ENCODE measurements at places on chromosomes 12 and 14.

- DNase-seq, result no peak
Measured at GRCh38 chr12:114799574-114800487, 115.9 kb upstream of the TBX3 start.

DNA sequence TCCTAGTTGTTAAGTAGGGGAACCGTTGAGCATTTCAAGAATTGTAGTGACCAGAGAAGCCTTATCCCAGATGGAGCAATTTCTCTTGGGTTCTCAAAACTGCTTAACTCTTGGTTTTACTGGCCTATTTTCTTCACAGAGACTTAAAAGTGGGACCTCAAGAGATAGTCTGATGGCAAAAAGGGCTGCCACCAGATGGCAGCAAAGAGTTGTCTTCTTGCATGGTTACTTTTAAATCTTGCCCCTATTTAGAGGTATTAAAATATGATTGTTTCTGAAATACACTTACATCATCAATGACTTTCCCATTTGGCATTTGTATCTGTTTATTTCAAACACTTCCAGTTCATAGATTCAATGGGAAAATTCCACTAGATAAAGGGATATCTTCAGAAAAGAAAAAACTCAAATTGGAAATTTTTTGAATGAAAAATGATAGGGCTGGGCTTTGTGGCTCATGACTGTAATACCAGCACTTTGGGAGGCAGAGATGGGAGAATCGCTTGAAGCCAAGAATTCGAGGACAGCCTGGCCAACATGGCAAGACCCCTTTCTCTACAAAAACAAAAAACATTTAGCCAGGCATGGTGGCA lies 69.9 kb upstream of the CNTN1 start:
- peak; percentile 42 for DNase-seq

GRCh38 chr14:100541621-100542560 lies 45.3 kb downstream of the BEGAIN start:
- DNase-seq, result no peak

DNA sequence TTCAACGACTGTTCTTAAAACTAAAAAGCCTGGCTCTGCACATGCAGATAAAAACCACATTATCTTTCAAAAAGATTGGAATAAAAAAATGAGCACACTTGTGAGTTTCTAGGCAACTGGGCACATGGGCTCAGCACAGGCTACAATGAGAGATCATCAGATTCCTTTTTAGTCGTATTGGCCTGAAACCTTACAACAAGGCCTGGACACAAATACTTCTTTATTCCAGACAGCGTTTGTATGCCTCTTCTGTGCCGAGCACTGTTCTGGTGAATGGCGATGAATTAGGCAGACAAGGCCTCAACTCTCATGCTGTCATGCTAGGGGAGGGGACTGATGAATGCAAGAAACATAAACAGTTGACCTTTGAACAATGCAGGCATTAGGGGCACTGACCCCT lies 463.0 kb downstream of the AACS start:
- DNase-seq, result no peak

DNA sequence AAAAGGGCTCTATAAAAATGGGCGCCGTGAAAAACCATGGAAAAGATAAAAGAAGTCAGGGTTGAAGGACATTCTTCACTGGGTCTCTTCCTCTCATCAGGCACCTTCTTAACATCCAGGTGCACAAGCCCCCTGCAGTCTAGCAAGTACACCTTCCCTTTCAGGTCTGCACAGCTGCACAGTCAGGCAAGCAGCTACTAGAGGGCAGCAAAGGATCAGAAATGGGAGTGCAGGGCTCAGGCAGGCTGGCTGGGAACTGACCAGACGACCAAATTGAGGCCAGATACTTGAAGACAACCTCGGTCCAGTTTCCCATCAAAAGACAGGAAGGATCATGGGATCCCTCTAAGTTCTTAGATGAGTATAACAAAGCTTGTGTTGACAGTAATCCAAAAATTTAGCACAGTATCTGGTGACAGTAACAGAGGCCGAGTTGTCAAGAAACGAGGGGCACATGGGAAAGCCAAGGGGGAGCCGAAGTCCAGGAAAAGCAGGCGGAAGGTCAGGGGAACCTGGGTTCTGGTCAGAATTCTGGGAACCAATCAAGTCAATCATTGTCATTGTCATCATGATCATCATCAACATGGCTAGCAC lies 10.1 kb upstream of the GRIP1 start:
- peak; percentile 62 for DNase-seq

- DNase-seq, result no peak
Measured at GRCh38 chr12:104624529-104624928, 167.8 kb downstream of the CHST11 start.

DNA sequence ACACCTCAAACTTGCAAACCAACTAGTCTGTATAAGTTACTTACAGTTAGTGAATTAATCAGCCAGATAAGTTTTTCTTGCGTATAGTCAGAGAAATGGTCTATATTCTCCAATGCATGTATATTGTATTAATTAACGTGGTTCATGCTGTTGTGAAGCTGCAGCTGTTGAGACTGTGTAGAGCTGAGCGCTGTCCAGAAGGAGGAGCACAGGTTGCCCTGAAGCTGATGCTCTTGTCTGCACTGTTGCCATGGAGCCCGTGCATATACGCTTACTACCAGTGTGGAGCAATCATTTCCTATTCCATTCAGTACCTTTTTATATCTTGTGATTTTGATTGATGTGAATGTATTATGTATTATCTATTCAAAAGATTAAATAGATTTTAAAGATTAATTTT lies 74.3 kb upstream of the ARID2 start:
- no peak for DNase-seq

- no peak for DNase-seq
Measured at GRCh38 chr12:117151403-117152031, 38.8 kb downstream of the FBXO21 start.

DNA sequence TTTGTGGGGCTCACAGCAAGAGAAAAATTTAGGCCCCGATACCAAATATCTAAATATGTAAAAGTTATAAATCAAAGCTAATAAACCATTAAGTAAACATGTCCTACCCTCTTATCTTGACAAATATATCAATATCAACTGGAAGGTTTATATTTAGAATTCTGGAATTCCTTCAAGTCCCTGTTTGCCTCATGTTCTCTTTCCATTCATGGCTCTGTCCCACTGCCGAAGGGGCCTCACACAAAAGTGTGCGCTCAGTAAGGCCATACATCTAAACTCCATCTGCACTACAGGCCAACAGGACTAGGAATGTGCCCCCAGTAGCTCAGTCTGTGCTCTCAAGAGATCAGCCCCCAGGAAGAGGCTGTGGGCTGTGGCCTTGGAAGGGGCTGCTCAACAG lies 10.6 kb upstream of the ATP5MC2 start:
- no peak for DNase-seq

- DNase-seq, result no peak
Measured at GRCh38 chr14:61064210-61064609, 83.2 kb downstream of the SLC38A6 start.

DNA sequence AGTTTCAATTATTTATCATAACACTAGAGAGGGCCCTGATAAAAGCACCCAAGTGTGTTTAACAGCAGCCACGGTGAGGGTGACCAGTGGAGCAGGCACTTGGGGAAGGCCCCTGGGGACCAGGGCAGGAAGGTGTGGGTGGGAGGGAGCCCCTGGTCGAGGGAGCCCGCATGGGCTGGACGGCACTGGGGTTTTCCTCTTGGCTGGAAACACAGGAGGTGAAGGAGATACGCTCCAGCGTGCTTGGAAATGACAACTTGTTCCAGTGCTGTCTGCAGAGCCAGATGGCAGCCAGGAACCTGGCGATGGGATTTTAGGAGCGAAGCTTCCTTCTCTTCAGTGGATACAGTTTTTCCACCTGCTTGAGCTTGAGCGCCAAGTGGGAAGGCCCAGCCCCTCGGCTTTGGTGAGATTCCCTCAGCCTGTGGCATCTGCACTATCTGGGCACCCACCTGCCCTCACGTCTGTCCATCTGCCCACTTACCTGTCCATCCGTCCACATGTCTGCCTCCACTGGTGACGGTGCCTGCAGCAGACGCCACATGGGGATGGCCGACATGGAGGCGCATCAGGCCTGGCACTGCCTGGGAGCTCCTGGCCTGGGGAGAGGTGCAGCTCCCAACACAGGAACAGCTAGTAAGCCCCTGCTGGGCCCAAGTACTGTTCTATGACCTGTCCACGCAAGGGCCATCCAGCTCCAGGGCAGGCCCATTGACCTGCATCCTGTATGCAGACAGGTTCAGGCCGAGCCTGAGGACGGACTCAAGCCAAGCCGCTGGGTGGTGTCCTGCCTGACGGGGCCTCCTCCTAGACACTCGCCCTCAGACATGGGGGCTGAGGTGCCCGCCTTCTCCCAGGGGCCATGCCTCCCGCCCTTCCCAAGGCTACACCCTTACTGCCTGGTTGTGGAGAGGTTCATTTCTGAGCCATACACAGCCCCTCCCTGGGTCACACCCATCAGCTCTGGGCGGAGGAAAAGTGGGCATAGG lies 192.2 kb upstream of the C14orf180 start:
- no peak for DNase-seq

DNA sequence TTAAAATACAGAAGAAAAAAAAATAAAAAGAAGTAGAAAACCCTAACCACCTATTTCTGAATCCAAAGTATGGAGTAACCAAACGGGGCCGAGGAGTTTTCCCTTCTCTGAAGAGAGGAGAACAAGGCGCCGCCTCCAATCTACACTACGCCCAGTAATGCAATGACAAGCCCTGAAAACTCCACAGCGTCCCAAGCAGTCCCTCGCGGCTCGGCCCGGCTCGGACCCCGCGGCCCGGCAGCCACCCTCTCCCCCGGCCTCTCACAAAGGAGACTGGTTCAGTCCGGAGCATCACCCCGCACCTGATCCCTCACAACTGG lies 371 bp downstream of the CHD8 start:
- no peak for DNase-seq

- DNase-seq, result no peak
Measured at GRCh38 chr12:85036733-85037132, 582 bp downstream of the LRRIQ1 start.

GRCh38 chr14:68535404-68536017 lies 257.4 kb downstream of the ZFP36L1 start:
- no peak for DNase-seq

- DNase-seq, result peak; percentile 63
Measured at GRCh38 chr12:75909714-75910656, 121.6 kb downstream of the PHLDA1 start.

DNA sequence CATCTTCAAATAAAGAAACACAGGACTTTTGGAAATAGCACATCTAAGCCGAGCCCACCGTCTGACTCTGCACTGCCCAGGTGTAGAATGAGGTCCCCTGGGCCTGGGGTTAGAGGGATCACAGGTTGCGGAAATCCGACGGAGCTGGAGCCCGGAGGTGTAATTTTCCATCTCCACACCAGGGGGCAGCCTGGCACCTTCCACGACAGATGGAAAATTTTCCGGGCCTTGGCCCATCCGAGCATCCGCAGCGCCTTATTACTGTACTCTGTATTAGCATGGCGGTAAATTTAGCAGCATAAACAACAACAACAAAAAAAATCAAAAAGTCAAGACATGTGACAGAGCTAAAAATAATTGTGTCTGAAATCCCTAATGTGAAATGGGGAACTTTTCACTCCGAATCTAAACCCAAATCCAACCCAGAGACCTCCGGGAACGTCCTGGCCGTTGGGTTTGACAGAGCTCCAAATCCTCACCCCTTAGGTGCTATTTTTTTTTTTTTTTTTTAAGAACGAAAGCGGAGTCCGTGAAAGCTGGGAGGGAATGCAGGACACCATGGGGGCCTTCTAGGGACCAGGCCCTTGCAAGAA lies 93.9 kb downstream of the KSR2 start:
- peak; percentile 43 for DNase-seq

DNA sequence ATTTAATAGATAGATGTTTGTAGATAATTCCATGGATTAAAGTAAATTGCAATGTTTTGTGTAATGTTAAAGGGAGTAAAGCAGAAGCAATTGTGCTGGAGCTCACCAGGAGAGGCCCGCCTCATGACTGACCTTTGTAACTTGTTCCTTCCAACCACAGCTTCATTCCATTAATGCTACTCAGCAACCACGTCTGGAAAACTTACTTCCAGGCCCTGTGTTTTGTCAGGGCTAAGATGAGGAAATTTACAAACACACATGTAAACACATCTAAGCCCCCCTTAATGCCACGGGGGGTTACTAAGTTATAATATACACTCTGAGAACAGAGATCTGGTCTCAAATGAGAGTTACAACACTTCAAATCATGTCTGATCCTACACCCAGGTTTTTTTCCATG lies 12.4 kb downstream of the LUM start:
- DNase-seq, result no peak

GRCh38 chr14:20427231-20428009 lies 8.5 kb downstream of the KLHL33 start:
- no peak for DNase-seq

- DNase-seq, result no peak
Measured at GRCh38 chr14:104290756-104291122, 152.4 kb downstream of the KIF26A start.

DNA sequence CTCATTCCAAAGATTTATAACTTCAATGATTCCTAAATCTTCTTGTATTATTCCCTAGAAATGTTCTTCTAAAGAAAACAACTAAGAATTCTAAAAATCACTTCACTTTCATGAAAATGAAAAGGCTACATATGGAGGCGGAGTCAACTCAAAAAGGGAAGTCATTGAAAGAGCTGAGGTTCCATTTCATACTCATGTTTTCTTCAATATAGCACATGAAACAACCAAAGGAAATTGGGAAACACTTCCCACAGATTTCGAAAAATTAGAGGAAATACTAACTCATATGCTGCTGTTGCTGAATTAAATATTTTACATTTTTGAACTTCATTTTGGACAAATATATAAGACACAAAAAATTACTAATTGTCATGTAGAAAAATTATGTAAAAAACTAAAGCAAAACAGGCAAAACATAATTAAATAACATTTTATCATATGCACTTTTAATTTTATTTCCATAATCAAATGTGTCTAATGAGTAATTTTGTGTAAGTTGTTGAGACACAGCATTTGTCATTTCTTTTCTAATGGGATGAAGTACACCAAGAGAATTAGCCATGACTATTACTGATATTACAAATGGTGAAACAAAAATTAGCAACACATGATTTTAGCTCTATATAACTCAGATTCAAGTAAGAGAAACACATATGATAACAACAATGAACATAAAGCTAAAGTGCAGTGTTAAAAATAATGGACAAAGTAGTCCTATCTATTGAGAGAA lies at the start of gene CD163:
Gene CD163, minus strand, starts transcription at position 92 of the 730 bp plus-strand sequence. Its CDS starts 87 bp downstream, at position 5.
- no peak for DNase-seq

DNA sequence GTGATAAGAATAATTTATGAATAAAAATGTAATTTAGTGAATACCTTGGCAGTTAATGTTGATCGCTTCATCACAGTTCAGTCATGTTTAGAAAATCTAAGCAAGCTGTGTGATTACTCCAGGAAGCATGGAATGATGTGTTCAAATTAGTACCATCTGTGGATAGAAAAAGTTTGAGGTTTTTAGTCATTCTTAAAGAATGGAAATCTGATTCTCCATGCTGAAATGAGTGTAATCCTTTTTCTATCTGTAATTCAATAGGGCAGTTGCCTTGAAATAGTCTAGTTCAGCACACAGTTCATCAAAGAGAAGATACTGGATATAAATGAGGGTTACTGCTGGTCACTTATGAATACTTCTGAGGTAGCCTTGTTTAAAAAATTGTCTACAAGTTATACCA lies 127.2 kb upstream of the MYF6 start:
- no peak for DNase-seq
